ENCODE measurements at places on chromosomes 11 and 22. TPM values are rescaled to one million over a fixed set of nuclear protein-coding genes. Genes with fewer than 3 reads are reported as not detected.

DNA sequence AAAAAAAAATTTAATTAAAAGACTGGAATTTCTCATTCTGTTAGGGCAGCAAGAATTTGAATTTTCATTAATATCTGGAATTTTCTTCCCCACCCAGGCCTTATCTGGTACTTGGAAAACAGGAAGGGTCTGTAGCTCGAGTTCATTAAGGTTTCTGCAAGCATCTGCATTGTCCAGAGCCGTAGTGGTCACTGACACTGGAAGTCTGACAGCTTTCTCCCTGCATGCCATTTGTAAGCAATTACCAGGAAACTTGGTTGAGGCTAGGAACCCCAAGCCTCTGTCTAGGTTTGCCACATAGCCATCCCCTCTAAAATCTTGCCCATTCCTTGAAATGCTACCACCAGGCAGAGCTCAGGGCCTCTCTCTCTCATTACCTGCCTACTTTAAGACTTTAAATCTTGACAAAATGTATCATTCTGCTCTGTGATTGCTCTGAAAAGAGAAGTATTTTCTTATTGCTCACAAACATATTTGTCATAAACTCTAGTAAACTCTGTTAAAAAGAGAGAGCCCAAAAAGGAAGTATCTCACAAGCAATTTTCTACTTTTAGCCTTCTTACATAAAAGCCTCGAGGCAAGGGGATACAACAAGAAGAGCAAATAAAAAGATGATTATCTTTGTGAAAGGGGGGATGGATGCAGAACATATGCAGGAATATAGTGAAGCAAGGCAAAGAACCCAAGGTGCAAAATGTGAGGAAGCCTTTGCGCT lies 5.5 kb upstream of the PGM2L1 start:
- DNase-seq, result no peak

- no peak for DNase-seq
Observed at GRCh38 chr11:68904248-68904847, 657 bp downstream of the IGHMBP2 start.

DNA sequence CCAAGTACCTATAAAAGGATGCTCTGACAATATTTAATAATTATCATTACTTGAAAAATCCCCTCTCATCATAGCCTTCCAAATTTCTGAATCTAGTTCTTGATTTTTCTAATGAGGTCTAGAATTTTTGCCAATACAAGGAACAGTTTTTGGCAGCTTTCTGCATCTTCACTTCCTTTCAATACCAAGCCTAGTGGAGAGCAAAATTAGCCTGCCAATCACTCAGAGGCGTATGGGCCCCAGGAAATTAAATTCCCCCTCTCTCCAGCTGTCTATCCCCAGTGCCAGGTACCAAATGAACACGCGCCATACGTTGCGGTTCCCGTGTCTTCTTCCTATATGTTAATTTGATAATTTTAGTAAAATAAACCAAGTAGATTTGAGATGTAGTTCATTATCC lies 293.9 kb downstream of the NTM start:
- DNase-seq, result no peak

DNA sequence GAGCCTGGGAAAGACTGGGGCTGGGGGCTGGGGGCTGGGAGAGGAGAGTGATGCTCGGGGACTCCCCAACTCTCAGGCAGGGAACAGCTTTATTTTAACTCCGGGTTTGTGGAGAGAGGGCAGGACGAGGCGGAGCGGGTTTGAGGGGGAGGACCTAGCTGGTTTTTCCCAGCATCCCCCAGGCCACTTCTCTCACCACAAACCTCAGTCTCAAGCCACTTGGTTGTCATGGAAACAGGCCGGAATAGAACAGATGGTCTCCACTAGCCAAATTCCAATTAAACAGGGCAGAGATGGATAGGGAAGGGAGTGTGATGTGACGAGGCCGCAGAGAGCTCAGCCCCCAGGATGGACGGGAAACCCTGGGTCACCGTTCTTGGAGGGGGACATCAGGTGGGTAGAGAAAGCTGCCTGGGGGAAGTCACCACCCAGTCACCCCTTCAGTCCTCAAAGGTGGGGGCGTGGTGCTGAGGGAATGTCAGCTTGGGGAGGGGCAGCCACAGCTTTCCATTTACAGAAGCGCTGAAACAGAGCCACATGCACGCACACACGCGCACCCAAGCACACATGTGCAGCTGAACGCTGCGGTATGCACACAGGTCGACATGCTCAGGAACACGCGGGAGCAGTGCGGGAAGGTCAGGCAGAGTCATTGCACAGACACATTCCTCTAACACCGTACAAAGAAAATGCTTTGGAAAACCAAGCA lies 19.2 kb downstream of the NECTIN1 start:
- no peak for DNase-seq

Gene RPS6KB2
- 82.0 TPM for total RNA-seq

Gene THRSP
- not detected for total RNA-seq

Measured in B cell (primary cell).